ENCODE measurements at places on chromosomes 6 and 20.
A peak's percentile ranks its signal among the peaks of the same experiment; 100 is the strongest.

- DNase-seq, result no peak
Measured at GRCh38 chr6:90947184-90948064, 360.6 kb upstream of the MAP3K7 start.

GRCh38 chr6:47438481-47439347 is 38.9 kb upstream of the CD2AP start:
- DNase-seq, result no peak

GRCh38 chr20:6135347-6135746 is 12.5 kb upstream of the FERMT1 start:
- no peak for DNase-seq

GRCh38 chr20:13910492-13910891 is 79.9 kb downstream of the SEL1L2 start:
- DNase-seq, result no peak

DNA sequence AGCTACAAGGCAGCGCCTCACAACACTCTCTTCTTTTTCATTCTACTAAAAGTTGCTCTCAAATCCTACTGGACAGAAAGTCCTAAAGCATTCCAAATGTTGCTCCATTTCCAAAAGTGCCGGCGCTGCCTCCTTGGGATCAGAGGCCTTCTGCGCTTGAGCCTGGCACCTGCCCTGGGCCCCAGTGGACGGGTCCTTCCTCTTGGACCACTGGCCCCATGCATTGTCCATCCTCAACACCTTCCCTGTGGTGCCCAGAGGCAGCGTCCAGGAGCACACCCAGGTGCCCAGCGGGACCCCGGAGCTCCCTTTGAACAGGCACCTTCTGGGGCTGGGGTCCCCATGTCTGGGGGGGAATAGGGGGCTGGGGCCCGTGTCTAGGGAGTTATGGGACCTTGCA is 205.2 kb downstream of the ERMARD start:
- DNase-seq, result peak; percentile 26

GRCh38 chr6:126153661-126154060 is 167.3 kb downstream of the TRMT11 start:
- DNase-seq, result no peak

- DNase-seq, result no peak
Measured at GRCh38 chr20:21325296-21325695, 22.2 kb downstream of the XRN2 start.

All from mesothelial cell of epicardium (in vitro differentiated cells).